Spinal cord (tissue), 10 donors: ENCODE measurements at places on chromosomes 6 and 20.

- peaks cover 9% of the 10 kb centered on the region for H3K27me3 ChIP-seq
- H3K4me1 ChIP-seq = peaks cover 17% of the 10 kb centered on the region
Observed at GRCh38 chr20:48544402-48545339, 283.1 kb downstream of the PREX1 start.

DNA sequence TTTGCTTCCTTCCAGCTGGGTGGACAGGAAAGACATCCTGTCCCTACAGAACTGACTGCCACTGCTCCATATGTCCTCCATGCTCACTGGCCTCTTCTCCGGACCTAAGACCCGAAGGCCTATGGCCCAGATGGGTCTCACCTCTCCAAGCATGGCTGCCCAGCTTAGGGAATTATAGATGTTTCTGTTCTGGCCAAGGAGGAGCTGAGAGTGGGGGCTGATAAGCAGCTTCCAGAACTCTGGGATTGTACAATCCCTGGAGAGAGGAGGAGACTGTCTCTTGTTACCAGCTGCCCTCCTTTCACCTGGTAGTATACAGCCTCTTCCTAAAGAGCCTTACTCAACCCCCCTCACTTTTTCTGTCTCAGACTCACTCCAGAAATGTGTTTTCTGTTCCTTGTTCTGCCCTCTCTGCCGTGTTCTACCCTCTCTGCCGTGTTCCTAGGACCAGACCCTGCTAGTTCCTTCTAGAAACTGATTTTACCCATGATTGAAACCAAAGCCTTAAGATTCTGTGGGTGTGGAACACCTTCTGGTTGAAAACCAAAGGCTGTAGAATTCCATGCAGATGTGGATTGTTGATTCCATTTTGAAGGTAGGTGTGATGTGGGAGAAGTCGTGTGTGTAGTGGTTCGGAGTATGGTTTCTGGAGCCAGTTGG, 28.7 kb downstream of the ANKS1A start:
- no peaks in the 10 kb centered on the region for H3K27me3 ChIP-seq
- H3K27ac ChIP-seq = no peak overlapping the region
- H3K4me1 ChIP-seq = no peaks in the 10 kb centered on the region
- no peak overlapping the region for H3K4me3 ChIP-seq

- H3K4me1 ChIP-seq = peaks cover 4% of the 10 kb centered on the region
- no peak overlapping the region for H3K4me3 ChIP-seq
- H3K36me3 ChIP-seq = no peaks in the 10 kb centered on the region
- H3K27ac ChIP-seq = no peak overlapping the region
- DNase-seq = no peak
Observed at GRCh38 chr6:14452567-14453527, 335.3 kb downstream of the CD83 start.

DNA sequence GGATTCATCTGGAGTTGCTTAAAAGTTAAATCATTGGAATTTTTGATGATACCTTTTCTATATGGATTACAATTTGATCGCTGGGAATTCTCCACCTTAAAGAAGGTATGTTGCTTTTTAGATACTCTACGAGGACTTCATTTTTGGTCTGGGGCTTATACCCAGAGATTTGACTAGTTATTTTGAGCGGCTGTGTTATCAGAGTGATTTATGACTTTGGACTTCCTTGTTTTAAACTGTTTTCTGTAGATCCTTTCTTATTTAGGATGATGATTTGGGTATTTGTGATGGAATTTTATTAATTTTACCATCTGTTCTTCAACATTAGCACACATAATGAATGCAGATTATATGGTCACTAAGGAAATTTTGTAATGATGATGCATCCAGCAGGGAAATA, 75.2 kb downstream of the SOX4 start:
- H3K27ac ChIP-seq = no peak overlapping the region
- no peak for DNase-seq
- no peaks in the 10 kb centered on the region for H3K36me3 ChIP-seq
- H3K4me3 ChIP-seq = no peak overlapping the region
- peaks cover 32% of the 10 kb centered on the region for H3K4me1 ChIP-seq

GRCh38 chr6:95543798-95544197, 33.5 kb upstream of the MANEA start:
- H3K4me1 ChIP-seq = no peaks in the 10 kb centered on the region
- H3K27me3 ChIP-seq = no peaks in the 10 kb centered on the region
- H3K27ac ChIP-seq = no peak overlapping the region
- H3K36me3 ChIP-seq = no peaks in the 10 kb centered on the region
- H3K4me3 ChIP-seq = no peak overlapping the region
- DNase-seq = no peak

DNA sequence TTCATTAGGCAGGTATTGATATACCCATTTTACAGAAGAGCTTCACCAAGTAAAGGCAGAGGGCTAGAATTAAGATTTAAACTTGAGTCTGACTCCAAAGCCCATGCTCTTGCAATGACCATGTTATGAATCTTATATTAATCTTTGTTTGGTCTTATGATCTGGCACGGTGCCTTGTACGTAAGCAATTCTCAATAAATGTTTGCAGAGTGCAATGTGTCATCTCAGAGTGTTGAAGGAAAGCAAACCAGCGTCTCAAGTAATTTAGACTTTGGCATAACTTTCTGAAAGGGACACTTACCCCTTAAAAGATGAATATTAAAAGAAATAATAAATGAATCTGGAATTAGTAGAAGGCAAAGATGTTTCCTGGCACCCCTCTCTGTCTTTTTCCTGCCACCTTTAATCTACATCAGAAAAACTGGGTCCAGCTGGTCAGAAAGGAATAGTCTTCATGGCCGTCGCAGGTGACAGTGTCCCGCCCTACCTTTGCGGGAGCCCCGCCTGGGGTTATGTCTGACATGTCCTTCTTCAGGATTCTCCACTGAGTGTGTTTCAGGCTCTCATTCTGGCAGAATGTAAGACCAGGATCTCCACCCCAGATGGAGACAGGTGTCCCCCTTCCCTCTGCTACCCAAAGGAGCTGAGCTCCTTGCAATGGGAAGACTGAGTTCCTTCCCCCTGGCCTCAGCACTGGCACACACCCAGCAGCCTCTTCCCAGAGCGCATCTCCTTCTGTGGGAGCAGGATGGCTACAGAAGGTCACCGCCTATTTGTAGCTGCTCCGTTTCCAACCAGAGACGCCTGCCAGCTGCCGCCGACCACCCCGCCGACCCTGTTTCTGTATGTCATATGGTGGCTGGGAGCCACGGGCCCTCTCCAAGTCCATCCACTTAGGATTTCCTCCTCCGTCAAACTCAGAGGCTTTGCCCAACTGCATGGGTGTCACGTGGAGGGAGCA, 266.3 kb upstream of the ECI2 start:
- H3K27me3 ChIP-seq = no peaks in the 10 kb centered on the region
- H3K27ac ChIP-seq = no peak overlapping the region
- no peak for DNase-seq
- H3K36me3 ChIP-seq = no peaks in the 10 kb centered on the region
